AG20443 (cell line): ENCODE measurements at places on chromosomes 3 and 15.
A peak's percentile ranks its signal among the peaks of the same experiment; 100 is the strongest.

DNA sequence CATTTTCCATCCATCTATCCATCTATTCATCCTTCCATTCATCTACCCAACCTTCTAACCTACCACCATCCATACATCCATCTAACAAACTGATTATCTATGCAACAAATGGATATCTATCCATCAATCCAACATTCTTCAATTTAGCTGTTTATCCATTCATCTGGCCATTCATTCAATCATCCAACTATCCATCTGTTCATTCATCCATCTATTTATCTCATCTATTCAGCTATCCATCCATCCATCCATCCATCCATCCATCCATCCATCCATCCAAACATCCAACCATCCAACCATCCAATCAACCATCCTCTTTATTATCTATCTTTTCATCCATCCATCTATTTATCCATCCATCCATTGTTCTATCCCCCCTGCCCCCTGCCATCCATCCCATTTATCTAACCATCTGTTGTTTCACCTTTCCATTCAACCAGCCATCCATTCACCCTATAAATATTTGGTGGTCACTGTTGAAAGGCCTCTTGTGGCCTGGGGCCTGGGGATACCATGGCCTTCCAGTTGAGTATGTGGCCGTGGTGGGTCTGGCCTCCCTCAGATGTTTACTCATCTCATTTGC is 44.7 kb downstream of the SLC6A6 start:
- no peak for DNase-seq

GRCh38 chr3:56238299-56238698 is 230.0 kb downstream of the ERC2 start:
- no peak for DNase-seq

- DNase-seq, result no peak
Measured at GRCh38 chr3:177122183-177122856, 75.0 kb downstream of the TBL1XR1 start.

GRCh38 chr3:129592381-129593131 is 13.9 kb downstream of the PLXND1 start:
- peak; percentile 52 for DNase-seq

DNA sequence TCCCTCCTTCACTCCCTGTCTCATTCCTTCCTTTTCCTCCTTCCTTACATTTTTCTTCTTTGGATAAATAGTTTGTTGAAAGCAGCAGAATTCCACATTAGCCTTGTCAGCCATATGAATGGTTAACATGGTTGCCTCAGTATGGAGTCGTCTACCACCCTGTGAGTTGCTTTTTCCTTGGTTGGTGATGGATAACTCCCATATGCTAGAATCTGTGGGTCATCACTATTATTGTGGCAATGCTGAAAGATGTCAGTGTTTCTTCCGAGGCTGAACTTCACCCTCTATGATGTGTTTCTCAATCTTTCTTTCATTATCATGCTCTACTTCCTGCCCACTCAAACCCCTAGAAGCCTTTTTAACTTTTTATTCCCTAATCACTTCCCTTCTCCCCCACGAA is 481.8 kb upstream of the KCNMB2 start:
- no peak for DNase-seq

DNA sequence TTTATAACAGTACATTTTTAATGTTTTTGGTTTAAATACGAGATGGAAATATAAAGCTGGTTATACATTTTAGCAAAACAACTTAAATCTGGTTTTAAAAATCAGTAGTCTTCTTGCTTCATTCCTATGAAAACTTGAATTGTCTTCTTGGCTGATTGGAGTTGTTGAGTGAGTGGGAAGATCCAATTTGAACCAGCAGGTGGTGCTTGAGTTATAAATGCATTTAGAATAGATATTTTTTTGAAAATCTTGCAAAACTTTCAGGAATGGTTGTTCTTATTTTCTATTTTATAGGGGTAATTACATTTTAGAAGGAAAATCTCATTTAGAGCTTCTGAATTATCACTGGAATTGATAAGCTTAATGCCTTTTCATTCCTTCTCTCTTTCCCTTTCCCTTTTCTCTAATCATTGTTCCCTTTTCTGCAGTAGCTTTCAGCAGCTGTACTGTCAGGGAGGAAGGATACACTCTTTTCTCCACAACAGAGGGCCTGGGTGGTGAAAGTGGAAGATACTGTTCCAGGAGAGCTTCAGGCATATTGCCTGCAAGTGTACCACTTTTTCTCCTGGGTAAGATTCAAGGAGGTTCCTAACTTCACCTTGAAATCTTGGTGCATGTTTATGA is 335.6 kb downstream of the NLGN1 start:
- peak; percentile 39 for DNase-seq

- no peak for DNase-seq
Measured at GRCh38 chr3:125398952-125399351, 23.8 kb upstream of the ZNF148 start.

GRCh38 chr3:142274908-142275307 is 49.5 kb upstream of the GK5 start:
- no peak for DNase-seq

DNA sequence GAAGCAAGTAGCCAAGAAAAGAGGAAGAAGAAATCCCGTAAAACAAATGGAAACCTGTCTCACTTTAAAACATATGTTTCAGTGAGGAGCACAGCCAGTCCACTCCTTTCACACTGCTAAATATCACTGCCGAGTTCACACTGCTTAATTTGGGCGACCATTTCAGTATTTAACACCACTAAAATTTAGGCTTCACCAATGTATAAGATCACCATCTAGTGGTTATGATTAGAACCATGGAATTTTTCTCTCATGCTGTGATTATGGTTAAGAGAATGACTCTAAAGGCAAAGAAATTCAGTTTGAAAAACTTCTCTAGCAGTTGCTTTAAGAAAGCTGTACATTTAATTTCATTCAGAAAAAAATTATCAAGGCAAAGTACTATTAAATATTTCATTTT is 16.6 kb downstream of the SLC4A7 start:
- DNase-seq, result peak; percentile 52

GRCh38 chr15:68228143-68228970 is 1.2 kb downstream of the CLN6 start:
- DNase-seq, result no peak

DNA sequence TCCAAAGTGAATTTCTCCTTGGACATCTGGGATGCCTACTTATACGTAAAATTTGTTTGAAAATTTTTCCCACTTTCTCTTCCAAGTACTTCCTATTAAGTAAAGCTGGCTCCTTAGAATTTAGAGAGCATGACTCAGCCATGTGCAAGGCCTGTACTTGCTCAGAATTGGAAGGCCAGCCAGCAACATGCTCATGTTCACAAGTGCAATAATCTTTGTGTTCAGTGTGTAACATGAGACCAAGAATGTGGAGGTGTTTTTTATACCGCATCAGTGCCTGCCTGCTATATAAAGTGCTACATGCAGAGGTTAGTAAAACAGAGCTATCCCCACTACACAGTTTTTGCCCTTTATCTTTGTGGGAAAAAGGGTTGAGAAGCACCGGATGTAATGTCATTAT is 151.9 kb upstream of the FEZF2 start:
- peak; percentile 13 for DNase-seq

GRCh38 chr3:99330281-99330680 is 308.1 kb upstream of the COL8A1 start:
- DNase-seq, result no peak

DNA sequence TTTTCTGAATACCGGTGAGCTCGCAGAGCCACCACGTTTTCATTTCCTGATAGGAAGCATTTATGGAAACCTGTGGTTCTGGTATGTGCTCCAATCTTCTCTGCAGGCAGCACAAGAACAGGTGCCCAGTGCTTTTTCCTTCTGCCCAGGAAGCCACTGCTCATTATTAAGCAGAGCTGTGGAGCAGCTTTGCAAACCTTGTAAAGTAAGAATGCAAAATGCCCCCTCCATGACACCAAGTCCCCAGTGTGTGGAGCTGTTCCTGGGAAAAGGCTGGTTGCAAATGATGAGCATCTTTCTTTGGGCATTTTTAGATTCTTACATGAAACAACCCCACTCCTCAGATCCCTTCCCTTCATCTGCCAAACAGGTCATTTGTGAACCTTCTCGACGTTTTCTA is 65.7 kb upstream of the MRPL3 start:
- no peak for DNase-seq

GRCh38 chr3:115814778-115815380 is 191.6 kb downstream of the GAP43 start:
- DNase-seq, result peak; percentile 73

DNA sequence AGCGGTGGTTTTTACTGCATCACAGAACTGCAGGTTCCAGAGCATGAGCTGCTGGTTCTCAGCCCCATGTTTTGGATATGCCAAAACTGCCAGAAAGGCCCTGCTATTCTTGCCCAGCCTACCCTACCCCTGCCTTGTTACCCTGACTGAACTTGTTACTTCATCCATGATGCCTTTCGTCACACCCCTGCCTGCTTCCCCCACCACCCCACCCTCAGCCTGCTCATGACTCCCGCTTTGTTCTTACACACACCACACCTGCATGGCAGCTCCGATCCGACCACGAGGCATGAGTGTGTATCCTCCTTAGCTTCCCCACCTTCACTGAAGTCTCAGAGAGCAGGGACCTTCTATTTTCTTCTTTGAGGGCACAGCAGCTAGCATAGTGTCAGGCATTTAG is 5.1 kb upstream of the TM4SF1 start:
- DNase-seq, result no peak

DNA sequence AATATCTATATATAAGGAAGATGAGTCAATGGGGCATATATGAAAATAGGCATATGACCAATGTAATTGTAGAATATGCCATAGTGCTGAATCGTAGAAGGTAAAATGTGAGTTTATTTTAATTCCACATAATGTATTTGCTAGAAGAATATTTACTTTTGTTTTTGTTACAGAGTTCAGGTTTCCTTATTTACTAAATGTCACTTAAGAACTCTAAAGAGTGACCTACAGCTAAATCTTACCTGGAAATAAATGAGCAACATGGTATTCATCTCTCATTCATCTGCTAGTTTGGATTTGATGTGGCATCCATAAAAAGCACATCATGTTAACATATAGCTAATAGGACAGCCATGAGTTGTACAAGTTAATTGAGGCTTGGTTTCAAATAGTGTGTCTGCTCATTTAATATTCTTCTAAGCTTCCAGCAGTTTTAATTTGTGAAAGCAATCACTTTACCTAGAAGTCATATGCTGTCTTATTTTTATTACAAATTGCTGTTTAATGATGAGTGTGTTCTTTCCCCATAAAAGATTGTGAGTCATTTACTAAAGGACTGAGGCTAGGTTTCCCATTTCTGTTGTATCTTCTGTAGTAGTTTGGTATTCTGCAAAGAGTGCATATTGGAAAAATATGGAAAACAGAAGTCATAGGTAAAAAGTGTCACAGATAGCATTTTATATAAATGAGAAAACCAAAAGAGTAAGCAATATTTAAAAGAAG is 222.1 kb upstream of the POU1F1 start:
- DNase-seq, result no peak

GRCh38 chr3:40827226-40827625 is 302.5 kb downstream of the ZNF621 start:
- DNase-seq, result no peak

- DNase-seq, result no peak
Measured at GRCh38 chr3:191296041-191296541, 33.1 kb upstream of the CCDC50 start.

GRCh38 chr3:37375184-37376127 is 201.1 kb upstream of the LRRFIP2 start:
- no peak for DNase-seq

GRCh38 chr3:170614214-170614966 is 28.5 kb upstream of the SLC7A14 start:
- peak; percentile 91 for DNase-seq

DNA sequence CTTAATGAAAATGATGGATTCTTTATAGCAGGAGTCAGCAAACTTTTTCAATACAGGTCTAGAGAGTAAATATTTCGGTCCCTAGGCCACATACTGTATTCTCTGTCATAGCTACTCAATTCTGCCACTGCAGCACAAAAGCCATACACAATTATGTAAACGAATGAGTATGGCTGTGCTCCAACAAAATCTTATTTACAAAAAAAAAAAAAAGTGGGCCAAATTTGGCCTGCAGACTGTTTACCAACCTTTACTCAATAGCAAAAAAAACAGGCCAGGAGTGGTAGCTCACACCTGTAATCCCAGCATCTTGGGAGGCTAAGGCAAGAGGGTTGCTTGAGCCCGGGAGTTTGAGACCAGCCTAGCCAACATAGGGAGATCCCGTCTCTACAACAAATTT is 41.1 kb downstream of the TTBK2 start:
- DNase-seq, result no peak

DNA sequence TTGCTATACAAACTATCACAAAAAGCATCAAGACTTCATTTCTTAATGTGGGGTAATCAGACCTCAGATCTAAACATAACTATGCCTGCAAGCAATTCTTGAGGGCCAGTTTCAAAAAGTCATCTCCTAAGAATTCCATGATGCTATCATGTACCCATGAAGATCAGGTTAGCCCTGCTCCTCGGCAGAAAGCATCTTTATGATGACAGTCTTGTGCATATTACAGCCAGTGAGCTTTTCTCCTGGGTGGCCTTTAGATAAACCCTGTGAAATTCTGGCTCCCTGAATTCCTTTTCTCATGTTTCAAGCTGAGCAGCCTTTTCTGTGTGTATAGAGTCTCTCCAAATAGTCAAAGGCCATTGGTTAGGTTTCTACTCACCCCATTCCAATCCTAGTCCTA is 201.9 kb upstream of the MCTP2 start:
- DNase-seq, result no peak

DNA sequence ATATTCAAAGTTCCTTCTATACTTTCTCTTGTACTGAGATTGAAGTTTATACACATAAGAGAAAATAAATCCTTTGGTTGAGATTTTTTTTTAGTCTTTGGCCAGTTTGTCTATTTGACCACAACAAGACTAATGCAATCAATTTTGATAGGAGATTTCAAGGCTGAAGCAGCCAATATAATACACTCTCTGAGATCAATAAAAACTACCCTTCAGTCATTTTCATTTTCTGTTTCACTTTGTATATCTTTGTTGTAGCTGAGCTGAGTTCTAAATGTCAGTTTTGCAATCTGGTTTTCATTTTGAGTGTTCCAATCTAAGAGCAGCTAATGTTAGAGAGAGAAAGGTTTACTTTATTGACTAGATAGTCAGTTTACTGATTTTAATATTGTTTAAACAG is 623.8 kb upstream of the ROBO1 start:
- no peak for DNase-seq

- DNase-seq, result no peak
Measured at GRCh38 chr15:54101664-54102270, 123.5 kb downstream of the UNC13C start.

- peak; percentile 85 for DNase-seq
Measured at GRCh38 chr3:10224794-10225665, 23.2 kb upstream of the TATDN2 start.

GRCh38 chr3:3286014-3286413 is 106.5 kb upstream of the CRBN start:
- DNase-seq, result no peak
